ENCODE measurements at places on chromosomes 6 and 20.
A peak's percentile ranks its signal among the peaks of the same experiment; 100 is the strongest.

DNA sequence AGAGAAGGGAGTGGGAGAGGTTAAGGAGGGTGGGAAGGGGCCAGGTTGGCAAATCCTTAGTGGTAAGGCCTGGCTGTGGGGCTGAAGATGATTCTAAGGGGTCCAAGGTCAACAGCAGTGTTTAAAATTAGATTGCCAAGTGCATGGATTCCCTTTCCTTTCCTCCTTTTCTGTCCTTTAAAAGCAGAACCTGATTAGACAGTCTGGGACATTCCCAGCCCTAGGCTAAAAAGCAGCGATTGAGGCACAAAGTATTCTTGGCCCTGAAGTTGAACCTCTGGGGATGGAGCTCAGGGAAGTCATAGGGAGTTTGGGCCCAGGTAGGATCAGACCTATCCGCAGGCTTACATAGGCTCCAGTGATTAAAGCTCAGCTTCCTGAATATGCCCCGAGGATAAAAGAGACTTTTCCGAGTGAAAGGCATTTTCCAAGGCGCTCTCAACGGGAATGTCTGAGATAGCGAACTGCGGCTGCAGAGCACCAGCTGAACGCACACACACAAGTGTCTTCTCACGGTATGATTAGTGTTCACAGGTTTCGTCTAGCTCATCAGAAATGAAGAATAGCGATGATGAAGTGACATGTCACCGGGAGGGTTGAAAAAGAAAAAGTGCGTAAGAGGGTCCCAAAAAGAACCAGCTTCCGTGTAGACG lies 787 bp upstream of the CARMIL1 start:
- no peak for DNase-seq

GRCh38 chr20:34922654-34923381 lies 32.8 kb downstream of the GSS start:
- no peak for DNase-seq

DNA sequence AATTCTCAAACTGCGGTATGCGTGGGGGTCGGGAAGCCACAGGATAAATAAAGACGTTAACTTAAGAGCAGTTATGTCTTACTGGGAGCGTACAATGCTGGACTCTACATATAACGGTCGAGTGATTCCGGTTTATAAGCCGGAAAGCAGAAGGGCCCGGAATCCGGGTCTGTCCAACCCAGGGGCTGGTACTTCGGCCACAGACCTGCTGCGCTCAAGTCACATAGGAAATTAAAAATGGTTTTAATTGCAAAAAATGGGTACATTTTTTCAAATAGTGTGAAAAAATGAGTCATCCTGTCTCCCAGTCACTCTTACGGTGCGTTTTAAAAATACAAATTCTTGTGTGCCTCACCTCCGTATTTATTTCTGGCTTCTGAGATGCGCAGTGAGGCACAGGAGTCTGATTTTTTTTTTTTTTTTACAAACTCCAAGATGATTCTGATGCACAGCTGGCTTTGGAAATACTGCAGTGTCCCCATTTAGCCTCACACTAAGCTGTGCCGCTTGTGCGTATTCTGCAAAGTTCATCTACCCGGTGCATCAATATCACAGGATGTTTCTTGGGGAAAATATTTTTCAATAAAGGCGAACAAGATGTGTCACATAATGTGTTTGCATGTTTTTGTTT lies 1.0 kb downstream of the PCIF1 start:
- no peak for DNase-seq

DNA sequence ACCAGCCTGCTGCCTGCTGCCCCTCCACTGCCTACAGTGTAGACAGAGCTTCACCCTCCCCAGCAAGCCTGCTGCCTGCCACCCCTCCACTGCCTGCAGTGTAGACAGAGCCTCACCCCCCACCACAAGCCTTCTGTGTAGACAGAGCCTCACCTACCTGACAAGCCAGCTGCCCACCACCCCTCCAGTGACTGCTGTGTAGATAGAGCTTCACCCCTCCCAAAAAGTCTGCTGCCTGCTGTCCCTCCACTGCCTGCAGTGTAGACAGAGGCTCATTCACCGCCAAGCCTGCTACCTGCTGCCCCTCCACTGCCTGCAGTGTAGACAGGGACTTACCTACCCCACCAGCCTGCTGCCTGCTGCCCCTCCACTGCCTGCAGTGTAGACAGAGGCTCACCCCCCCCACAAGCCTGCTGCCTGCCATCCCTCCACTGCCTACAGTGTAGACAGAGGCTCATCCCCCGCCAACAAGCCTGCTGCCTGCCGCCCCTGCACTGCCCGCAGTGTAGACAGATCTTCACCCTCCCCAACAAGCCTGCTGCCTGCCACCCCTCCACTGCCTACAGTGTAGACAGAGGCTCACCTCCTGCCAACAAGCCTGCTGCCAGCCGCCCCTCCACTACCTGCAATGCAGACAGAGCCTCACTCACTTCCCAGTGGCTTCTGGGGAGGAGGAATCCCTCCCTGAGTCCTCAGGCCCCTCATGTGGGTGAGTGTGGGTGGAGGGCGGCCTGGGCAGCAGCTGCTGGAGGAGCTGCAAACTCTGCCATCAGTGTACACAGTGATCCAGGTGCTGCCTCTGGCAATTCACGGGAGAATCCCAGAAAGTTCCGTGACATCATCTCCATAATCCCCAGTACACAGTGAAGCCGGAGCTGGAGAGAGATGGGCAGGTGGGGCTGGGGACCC lies 140.9 kb downstream of the DLL1 start:
- DNase-seq, result no peak

DNA sequence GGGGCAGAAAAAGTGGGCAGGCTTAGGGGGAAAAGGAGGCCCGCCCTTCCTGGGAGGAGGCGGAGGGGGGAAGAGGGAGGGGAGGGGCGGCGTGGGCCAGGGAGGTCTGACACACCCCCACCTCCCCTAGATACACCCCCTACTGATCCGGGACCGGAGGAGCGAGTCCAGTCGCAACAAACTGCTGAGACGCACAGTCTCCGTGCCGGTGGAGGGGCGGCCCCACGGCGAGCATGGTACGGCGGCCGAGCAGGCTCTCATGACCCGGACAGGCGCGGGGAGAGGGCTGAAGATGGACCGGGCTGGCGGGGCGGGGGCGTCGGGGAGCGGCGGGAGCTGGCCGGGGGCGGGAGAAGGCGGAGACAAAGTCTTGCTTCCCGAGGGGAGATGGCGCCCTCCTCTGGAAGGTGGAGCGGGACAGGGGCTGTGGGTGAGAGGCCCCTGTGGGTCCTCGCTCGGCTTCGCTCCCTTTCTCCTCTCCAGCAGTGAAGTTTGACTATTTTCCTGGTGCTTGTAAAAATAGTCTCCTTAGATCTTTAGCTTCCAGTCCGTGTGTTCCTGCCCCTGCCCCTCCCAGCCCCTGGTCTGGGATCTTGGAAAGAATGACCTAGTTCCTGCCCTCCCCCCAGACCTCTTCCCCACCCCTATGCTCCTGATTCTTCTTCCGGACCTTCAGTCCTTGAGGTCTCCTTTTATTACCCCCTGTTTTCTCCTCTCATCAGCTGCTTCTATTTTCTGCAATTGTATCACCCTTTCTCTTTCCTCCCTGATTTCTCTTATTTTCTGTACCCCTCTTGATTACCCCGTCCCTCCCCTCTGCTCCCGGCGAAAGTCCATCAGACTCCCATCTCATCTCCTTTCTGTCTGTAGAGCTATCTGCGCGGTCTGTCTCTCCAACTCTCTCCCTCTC lies 6.1 kb downstream of the SYNGAP1 start:
- peak; percentile 85 for DNase-seq

GRCh38 chr20:49853640-49854039 lies 41.0 kb downstream of the SLC9A8 start:
- DNase-seq, result no peak

DNA sequence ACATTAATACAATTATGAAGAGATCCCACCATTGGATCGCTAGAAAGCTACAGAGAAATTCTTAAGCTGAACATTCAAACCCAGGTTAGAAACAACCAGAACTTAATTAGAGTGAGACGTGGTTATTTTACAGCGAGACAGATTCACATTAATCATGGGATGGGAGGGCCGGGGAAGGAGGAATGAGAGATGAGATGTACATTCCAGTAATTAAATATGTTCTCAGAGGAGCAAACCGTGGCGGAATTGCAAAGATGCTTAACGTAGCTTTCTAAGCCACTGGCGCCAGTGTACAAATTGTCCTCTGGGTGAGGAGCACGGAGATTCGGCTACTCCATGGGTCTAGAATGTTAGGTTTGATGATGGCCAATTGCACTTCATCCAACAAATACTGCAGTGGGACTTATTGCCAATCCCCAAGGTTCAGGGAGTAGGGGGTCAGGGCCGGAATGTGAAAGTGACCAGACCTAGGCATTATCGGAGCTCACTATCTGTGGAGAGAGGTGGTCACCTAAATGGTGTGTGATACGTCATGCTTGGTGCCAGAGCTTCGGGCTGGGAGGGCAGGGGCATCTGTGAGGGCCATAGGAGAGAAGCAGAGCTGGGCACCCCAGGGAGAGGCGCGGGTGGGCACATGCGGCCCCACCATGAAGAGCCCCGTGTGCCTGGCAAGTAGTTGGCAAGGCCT lies 114.7 kb downstream of the EDN3 start:
- DNase-seq, result no peak
